ENCODE measurements at places on chromosomes 3 and 15.

GRCh38 chr15:40772014-40772413 lies 2.2 kb downstream of the C15orf62 start:
- DNase-seq, result no peak

DNA sequence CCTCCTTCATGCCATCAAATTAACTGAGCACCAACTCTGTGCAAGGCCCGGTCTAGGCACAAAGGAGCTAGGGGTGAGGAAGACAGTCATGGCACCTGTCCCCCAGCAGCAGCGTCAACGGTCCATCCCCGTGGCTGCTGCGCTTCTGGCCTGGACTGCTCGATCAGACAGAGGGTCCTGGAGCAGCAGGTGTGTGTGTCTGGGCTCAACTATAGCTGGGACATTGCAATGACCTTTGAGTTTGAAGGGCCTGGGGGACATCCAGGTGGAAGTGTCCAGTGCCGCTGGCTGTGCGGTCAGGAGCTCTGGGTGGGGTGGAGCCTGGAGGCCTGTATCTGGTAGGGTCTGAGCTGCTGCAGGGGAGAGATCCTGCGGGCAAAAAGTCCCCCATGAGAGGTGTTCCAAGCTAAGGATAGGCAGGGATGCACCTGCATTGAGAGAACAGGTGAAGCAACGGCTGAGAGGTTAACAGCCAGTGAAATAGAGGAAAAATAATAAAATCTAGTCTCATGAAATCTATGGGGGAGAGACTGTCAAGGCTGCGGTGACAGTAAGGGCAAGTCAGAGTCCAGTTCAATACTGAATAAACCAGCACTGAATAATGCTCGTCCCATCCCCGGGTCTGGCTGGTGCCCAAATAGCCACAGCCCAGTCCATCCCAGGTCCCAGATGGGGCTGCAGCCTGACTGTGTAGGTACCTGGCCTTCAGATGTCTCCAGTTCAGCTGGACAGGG lies 25.4 kb upstream of the SLC41A3 start:
- DNase-seq, result no peak

GRCh38 chr3:32009101-32009500 lies 27.6 kb downstream of the ZNF860 start:
- no peak for DNase-seq

- no peak for DNase-seq
Measured at GRCh38 chr15:34314491-34315490, 22.8 kb downstream of the SLC12A6 start.

DNA sequence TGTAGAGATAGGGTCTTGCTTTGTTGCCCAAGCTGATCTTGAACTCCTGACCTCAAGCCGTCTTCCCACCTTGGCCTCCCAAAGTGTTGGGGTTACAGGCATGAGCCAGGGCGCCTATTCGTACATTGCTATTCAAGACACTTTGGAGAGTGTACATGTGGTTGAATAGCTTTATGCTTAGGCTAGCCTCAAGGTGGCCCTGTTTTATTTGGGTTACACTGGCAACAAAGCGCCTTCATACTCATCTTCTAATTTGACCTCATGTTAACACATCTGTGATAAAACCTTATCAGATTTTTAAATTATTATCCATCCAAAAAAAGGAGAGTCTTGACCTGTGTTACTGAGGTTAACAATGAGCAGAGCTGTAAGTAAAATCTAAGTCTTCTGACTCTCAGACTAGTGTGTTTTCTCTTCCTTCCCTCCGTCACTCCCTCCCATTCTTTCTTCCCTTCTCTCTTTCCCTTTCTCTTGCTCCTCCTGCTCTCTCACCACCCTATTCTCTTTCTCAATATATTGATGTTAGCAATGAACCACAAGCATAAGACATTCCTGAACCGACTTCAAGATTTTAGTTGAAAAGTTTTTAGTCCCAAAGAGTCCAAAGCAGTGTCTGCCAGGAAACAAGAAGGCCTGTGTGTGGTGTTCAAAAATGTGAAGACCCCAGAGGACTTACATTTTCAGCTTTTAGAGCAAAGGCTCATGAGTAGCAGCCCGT lies 603.7 kb upstream of the CFAP20DC start:
- no peak for DNase-seq

DNA sequence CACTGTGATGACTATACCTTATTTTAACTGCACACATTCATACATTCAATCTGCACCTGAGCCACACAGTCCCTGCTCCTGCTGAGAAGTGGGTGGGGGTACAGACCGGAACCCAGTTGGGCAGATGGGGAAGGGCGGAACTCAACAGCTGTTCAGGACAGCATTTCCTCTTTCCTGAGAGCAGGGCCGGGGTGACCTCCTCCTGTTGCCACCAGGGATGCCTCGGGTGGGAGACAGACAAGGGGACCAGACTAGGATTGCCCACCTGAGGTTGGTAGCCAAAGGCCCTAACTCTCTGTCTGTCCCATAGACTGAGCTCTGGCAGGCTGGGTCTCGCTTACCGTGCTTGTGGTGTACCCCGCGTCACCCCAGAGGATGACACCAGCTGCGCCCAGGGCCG lies 3.9 kb downstream of the HYAL2 start:
- peak; percentile 22 for DNase-seq

DNA sequence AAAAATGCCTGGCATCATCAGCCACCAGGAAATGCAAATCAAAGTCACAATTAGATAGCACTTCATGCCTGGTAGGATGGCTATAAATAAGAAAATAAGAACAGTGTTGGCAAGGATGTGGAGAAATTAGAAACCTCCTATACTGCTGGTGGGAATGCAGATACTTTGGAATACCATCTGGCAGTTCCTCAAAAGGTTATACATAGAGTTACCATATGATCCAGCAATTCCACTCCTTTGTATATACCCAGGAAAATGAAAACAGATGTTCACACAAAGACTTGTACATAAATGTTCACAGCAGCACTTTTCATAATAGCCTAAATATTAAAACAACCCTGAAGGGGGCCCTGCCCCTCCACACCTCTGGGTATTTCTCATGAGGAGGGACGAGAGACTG lies 13.7 kb downstream of the ACSBG1 start:
- DNase-seq, result no peak

- DNase-seq, result peak; percentile 44
Measured at GRCh38 chr3:143506190-143506589, 342.1 kb downstream of the SLC9A9 start.

- peak; percentile 48 for DNase-seq
Measured at GRCh38 chr15:45126535-45127158, 3.0 kb downstream of the DUOXA1 start.

DNA sequence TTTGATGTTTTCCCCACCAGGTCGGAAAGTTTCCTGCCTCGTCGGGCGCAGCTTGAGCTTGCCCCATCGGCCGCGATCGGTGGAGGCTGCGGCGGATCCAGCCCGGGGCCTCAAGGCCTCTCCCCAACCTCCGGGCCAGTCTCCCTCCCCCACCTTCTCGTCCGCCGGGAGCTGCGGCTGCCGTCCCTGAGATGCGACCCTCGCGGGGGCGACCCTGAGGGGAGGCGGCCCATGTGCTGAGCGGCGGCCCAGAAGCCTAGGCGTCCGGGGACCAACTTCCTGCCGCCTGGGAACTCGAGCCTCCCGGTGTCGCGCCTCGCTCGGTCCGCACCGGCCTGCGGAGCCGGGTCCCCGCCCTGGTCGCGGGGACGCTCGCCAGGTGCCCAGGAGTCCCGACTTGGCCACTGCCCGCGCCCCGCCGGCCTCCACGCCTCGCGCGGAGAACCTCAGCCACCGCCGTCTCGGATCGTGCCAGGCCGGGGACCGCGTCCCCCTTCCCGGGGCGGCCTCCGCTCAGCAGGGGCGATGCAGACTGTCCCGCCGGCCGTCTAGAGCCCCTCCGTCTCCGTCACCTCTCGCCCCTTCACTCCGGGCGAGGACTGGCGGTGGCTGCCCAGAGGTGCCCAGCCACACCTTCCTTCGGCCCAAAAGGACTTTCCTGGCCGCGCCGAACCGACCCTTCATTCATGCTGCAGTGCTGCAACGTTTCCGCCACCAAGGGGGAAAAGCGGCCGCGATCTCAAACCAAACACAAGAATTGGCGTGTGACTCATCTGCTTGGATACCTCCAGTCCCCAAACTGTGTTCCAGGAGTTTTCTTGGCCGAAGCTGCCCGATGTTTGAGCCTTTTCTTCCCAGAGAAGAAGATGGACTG lies 656 bp downstream of the SLMAP start:
- DNase-seq, result peak; percentile 41

GRCh38 chr15:26521691-26522198 lies 251.1 kb downstream of the GABRB3 start:
- no peak for DNase-seq

- no peak for DNase-seq
Measured at GRCh38 chr15:89085289-89085926, 2.8 kb upstream of the ABHD2 start.

DNA sequence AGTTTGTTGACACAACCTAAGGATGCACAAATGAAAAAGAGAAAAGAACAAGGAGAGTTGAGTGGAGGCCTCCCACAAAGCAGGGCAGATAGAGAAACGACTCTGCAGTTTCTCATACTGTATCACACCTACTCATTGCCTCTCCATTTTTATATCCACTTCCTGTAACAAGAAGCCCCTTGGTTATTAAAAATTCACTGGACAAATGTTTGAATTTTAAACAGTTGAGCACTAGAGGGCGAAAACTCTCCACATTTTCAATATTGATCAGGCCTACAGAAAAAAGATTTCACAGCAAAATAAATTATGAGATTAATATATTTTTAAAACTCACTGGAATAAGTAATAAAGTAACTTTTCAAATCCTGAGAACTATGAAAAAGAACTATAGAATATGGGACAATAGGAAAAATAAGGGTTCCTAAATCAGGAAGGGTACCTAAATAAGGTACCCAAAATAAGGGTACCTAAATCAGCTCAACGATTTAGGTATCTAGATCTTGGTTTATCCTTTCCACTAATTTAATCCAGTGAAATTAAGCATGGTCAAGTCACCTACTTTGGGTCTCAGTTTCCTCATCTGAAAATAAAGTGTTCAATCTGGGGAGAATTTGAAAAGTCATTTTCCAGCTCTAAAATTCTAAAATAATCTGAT lies 47.0 kb upstream of the PPIB start:
- DNase-seq, result peak; percentile 36

DNA sequence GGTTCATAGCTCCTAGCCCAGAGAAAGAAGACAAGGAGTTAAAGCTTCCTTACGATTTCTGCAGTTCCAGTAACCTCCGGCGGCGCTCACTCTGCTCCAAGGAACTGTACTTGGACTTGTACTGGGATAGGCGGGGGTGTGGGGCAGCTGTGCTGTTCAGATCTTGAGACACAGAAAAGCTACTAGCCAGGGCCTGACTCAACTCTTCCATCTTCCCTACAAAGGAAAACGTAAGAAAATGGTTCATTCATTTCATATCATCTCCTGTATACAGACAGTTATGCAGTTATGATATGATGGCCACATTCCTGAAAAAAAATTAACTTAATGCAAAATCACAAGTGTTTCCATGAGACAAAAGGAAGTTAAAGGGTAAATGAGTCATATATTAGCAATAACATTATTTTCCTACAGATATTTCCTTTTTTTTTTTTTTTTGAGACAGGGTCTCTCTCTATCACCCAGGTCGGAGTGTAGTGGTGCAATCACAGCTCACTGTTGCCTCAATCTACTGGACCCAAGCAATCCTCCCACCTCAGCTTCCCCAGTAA lies 4.6 kb downstream of the SNUPN start:
- peak; percentile 69 for DNase-seq

- no peak for DNase-seq
Measured at GRCh38 chr15:101710806-101711205, 13.5 kb downstream of the TARS3 start.

GRCh38 chr15:95883064-95883463 lies 447.4 kb upstream of the NR2F2 start:
- no peak for DNase-seq

- peak; percentile 67 for DNase-seq
Measured at GRCh38 chr3:13040361-13041074, 32.7 kb downstream of the IQSEC1 start.
